ENCODE measurements at places on chromosomes 2 and 18.

DNA sequence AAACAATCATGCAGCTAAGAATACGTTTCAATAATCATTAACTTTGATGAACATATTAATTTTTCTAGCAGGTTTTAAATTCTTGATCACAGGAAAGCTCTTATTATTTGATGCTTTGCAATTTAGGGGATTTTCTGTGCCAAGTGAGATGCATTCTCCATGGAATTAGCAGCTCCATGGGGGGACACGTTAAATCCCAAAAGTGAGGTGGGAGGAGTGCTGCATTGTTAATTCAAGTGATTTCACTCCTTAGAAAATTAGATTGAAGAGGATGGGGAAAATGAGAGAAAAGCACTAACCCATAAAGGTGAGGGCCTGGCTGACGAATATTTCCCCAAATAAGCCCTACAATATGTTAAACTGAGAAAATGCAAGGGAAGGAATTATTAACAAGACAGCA, 69.2 kb downstream of the ACVR1C start:
- DNase-seq: no peak

- DNase-seq: no peak
Observed at GRCh38 chr2:129459200-129459876, 520.1 kb upstream of the RAB6C start.

GRCh38 chr2:229422063-229422462, 151.0 kb upstream of the PID1 start:
- DNase-seq: no peak

GRCh38 chr2:224973112-224974016, 68.9 kb downstream of the DOCK10 start:
- no peak for DNase-seq

DNA sequence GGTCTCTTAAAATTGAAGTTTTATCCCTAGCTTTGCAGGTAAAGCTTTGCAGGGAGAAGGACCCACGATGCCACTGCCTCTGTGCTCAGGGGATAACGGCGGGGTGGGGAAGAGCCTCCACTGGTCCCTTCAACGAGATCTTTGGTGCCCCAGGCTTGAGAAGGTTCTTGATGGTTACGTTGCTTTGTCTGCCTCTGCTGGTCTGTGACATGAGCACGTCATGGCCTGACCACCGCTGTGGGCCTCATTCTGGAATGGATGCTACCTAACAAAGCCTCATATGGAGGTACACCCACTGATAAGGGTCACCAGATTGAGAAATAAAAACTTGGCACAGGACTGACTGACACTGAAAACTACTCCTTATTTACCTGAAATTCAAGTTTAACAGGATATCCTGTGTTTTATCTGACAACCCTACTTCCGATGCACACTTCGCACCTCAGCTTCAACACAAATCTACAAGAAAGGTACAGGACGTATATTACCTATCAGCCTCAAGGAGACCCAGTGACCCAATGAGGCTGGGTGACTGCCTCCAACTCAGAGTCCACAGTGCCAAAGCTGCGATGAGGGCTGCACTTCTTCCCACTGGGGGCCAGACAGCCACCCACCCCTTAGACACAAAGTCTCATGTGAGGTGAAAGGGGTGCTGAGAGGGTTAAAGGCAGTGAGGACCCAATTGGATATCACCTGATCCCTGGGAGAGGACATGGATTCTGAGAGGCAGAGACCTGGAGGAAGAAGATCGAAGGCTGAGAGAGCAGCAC, 64.9 kb downstream of the EIPR1 start:
- no peak for DNase-seq

DNA sequence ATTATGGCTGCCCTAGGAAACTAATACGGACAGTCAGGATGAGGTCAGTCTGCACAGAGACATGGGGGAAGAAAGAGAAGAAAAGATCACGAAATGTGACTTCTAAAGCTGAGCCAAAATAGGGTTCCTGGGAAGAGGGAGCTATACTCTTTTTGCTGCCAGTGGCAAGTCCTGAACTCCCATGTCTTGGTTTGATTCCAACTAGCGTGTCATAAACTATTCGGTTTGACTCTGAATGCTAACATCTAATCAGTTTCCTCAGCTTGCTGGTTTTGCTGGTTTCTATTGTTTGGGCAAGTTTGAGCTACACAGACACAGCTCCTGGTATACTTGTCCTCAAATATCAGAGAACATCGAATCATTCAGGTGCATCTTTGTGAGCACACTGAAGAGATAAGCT, 80.5 kb upstream of the CYP1B1 start:
- peak; percentile 54 for DNase-seq

- DNase-seq: no peak
Observed at GRCh38 chr2:206323033-206323432, 48.6 kb downstream of the ZDBF2 start.

DNA sequence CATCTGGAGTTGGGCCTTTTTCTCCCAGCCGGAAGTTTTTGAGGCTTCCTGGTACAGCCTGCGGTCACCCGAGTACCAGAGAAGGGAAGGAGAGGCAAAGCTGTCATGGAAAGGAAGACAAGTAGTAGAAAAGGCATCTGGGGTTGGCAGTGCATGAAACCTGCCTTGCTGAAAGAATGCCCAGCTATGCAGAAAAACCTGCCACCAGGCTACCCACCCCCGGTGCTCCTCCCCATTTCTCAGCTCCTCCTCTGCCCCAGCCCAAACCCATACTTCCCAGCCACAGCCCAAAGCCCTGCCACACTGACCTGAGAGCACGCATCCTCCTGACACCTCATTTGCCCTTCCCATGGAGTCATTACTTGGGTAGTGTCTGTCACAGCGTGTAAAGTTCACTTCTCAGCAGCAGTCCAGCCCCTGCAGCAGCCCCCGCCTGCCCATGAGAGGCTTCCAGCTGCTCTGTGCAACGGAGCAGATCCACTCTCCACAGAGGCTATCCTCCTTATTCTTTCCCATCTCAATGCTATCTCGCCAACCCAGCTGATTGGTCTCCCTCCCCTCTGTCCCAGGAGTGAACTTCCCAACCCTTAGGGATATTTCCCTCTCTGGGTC, 40.4 kb upstream of the MAL start:
- no peak for DNase-seq

GRCh38 chr2:177520324-177520723, 127.8 kb downstream of the AGPS start:
- no peak for DNase-seq

DNA sequence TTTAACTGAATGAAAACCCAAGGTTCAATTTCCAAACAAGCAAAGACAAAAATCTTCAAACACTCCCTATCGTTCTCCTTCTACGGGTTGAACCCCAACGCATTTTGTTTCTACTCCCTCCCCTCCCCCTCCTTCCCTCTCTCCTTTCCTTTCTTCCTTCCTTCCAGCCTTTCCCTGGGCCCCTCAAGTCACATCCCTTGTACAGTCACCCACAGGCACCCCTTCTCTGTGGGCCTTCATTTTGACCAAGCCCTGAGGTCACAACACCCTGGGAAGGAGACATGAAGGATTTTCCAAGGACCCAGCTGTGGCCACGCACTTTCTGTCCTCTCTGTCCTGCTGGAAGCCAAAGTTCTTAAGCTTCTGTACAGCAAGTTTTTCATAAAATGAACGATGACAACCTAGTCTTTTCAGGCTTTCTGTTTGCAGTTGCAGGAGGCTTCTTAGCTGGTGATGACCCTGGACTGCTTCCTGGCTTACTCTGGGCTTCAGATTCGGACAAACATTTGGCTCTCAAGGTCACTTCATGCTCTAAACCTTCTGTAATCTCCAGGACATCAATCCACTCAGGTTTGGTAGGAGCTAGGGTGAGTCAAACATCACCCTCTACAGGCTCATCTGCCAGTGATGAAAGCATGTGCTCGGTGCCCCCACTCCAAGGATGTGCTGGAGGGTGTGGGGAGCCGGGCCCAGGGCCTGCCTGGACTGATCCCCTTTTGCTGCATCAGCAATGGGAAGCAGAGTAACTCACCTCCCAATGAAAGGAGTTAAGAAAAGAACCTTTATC, 25.5 kb downstream of the TMEM247 start:
- no peak for DNase-seq

DNA sequence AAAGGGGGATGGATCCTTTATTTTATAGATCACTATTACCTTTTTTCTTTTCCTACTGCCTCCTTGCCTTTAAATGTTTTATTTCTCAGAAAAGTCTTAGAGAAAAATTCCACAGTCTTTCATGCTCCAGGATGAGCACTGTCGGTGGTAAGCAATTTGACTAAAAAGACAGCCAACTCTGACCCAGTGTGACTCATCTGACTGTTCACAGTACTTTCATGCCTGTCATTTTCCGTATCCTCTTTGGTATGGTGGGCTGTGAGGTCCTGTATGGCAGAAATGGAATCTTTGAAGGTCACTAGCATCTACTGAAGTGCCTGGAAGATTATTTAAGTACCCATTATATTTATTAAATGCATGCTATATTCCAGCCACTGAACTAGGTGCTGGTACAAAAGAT, 2.1 kb upstream of the RFTN2 start:
- no peak for DNase-seq

- DNase-seq: peak; percentile 71
Observed at GRCh38 chr2:222844323-222844722, 16.5 kb upstream of the ACSL3 start.

DNA sequence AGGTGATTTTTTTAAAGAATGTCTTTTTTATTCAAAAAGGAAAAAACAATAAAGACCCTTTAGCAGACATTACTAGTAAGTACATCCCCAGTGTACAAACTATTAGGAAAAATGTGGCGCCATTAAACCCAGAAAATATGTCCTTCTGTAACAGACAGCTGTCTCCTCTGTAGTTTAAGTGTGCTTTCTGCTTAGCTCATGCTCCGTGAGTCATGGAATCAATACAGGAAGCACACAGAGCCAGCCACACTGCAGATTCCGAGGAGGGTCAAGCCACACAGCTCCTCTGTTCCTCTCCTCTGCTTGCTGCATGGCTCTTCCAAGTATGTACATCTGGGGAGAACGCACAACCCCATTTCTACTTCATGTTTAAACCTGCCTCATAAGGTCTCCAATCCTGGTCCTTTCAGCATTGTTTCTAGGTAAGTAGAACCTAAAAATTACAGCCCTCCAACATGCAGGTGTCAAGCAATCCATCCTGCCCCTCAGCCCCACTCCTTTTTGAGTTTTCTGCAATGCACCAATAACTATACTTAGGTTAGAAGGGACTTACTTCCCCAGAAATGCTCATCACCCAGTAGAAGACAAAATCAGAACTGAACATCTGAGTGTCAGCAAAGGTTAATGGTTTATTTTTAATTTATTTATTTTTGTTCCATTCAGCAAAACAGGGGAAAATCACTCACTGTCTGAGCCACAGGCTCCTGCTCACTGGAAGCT, 37.5 kb downstream of the ACVR1 start:
- DNase-seq: peak; percentile 89

DNA sequence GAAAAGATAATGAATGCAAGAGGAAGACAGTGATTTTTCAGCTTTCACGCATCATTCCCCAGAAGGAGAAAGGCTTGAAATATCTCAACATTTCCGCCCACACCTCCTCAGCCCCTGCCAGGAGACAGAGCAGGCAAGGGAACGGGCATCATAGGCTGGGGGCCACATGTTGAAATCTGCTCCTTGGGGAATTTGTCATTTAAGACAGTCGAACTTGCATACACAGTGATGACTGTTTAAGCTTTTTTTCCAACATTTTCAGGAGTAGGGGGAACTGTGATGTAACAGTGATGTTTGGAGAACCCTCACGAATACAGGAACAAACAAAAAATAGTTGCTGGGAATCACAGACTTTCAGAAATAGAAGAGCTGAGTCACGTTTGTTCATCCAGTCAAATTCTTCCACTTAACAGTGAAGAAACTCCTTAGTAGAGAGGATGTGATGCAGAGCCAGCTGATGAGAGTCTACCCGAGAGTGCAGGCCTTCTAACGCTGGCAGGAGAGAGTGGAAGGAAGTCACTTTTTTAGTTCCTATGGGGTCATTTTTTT, 266.8 kb downstream of the ALPK2 start:
- DNase-seq: peak; percentile 11

DNA sequence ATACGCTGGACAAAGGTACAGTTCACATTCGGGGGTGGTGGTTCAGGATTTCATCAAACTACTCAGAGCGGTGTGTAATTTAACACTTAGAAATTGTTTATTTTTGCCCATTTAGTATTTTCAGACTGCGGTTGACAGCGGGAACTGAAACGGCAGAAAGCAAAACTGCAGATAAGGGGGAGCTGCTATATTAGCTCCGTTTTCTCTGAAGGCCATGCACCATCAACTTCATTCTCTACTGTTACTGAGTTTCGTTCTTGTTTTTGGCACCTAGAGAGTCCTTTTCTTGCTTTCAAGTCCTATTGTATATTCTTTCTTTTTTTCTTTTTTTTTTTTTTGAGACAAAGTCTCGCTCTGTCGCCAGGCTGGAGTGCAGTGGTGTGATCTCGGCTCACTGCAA, 121.5 kb upstream of the SP3 start:
- DNase-seq: no peak

DNA sequence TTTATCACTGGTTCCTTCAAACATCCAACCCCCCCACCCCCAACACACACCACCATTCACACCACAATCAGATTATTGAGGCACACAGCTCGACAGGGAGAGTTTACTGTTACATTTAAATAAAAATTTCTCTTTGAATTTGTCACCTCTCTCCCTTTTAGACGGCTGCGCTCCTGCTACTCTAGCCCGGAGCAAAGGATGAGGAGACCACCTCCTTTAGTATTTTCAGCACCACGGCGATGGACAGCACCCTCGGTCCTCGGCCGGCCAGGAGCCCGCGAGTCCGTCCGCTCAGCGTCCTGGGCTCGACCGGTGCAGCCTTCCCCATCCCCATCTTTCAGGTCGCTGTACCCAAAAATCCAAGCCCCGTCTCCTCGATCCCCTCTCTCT, 892 bp downstream of the CELF4 start:
- DNase-seq: no peak

DNA sequence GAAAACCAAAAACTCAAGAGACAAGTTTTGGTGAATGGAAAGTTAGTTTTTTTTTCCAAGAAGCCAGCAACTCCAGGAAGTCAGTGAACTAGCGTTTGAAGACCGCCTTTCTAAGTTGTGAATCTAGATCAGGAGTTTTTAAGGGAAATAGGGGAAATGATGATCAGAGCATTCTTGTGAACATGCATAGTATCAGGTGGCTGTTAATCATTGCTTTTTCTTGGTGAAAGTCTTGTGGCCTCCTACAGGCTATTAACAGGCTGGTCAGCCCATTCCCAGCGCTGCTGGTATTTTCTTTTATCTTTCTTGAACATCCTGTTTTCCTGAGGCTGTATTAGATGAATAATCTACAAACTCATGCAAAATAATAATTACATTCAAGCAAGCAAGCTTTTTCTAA, 155.8 kb downstream of the PTPRM start:
- no peak for DNase-seq

DNA sequence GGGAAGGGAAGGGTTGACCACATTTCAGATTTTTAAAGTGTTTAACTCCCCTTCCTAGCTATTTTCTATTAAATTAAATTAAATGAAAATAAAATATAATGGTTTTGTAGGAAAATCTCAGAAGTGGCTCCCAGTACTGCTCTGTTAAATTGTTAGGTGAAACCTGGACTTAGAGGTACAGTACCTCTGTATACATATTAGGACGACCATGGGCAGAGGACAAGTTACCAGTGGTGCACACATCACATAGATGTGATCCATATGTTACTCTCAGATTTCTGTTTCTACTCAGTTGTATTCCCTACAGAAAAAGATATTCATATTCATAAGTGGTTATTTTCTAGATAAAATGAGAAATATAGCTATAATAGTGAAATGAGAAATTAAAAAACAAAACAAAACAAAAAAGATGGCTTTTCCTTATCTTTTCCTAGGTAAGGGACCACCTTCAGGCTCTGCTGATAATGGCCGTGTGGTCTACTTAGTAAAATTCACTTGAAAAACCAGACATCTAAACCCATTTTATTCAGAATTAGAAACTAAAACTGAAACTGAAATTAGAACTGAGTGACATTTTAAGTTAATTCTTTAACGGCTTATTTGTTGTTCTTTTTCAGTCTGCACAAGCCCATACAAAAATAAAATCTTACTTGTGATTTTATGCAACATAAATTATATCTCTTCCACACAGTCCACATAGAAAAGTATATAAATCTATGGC, 832.5 kb upstream of the CHAC2 start:
- peak; percentile 54 for DNase-seq
